CD4-positive, alpha-beta T cell treated with Interleukin-1 beta for 1 hour (primary cell): ENCODE measurements at places on chromosomes 13 and 19.

- DNase-seq = no peak
These were observed 1.9 kb downstream of the RRAS start for GRCh38 chr19:49637821-49638738.

GRCh38 chr13:87280139-87280538 lies 391.0 kb upstream of the SLITRK5 start:
- DNase-seq = no peak

DNA sequence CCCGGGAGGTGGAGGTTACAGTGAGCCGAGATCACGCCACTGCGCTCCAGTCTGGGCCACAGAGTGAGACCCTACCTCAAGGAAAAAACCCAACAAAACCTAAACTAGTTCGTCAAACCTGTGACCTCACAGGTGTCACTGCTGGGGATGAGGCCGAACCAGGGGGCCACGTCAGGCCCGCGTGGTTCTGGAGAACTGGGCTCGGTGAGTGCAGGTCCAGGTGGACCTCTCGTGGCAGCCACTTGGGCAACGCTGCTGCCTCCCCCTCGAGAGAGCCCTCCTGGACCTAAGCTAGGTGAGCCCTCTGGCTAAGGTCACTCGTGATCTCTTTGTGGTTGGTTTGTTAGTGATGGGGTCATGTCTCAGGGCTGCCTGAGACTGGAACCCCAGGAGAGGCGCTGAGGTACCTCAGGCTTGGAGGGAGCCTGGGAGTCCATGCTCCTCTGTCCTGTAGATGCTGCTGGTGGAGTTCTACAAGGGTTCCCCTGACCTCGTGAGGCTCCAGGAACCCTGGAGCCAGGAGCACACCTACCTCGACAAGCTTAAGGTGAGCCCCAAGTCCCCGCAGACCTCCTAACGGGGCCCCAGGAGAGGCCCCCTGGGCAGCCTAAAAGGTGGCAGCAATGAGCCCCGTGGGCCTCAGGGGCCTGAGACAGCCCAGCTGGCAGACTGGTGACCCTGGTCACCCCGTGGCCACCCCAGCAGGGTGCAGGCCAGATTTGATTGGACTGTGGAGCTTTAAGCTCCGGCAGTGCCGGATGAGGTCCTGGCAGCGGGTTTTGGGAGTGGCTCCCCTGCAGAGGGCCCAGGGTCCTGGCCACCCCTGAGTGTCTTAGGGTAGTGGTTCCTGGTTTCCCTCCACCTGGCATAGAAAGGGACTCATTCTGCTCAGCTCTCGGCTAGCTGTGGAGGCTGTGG lies 15.6 kb downstream of the MPND start:
- no peak for DNase-seq

- DNase-seq = no peak
These were observed 80.0 kb upstream of the TM9SF2 start for GRCh38 chr13:99421271-99421670.

- DNase-seq = peak; percentile 23
These were observed 44.8 kb downstream of the DNM2 start for GRCh38 chr19:10762656-10763055.
